Mucosa of gallbladder (tissue), 1 donor: ENCODE measurements at places on chromosomes 1 and 21.

- no peak for DNase-seq
Observed at GRCh38 chr1:179742717-179743678, at the start of gene FAM163A. Gene FAM163A (plus strand): TSS chr1:179743291. CDS start chr1:179813098, 69,807 bp downstream.

DNA sequence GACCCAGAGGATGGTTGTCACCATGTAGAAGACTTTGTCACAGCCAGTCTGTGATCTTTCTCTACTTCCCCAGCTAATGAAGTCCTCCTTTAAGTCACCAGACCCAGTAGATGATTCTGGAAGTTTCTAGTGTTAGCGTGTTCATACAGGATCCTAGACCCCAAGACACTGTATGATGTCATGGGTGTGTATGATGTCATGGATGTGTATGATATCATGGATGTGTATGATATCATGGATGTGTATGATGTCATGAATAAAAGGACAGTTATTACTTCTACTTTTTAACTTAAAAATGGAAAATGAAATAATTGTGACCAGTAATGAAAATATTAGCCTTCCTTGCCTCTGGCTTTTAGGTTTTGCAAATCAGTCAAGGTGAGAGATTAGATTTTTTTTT, 260.0 kb downstream of the FMN2 start:
- no peak for DNase-seq

- no peak for DNase-seq
Observed at GRCh38 chr1:43432171-43432860, 21.4 kb downstream of the HYI start.

GRCh38 chr1:233614173-233614742, 352 bp downstream of the KCNK1 start:
- DNase-seq = peak; percentile 16

DNA sequence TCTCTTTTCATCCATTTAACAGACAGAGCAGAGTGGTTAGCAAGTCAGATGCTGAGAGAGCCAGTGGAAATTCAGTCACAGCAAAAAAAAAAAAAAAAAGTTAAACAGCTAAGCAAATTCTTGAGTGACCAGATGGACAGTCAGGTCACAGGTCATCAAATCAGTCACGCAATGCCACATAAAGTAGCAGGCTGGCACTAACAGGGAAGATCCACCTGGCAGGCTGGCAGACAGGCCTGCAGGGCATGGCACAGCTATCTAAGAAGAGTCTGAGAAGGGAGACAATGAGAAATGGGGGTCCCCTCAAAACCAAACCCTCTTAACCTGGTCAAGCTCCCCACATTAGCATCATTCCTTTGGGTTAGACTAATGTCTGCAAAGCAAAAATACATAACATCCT, 371.9 kb downstream of the TTLL7 start:
- DNase-seq = no peak

DNA sequence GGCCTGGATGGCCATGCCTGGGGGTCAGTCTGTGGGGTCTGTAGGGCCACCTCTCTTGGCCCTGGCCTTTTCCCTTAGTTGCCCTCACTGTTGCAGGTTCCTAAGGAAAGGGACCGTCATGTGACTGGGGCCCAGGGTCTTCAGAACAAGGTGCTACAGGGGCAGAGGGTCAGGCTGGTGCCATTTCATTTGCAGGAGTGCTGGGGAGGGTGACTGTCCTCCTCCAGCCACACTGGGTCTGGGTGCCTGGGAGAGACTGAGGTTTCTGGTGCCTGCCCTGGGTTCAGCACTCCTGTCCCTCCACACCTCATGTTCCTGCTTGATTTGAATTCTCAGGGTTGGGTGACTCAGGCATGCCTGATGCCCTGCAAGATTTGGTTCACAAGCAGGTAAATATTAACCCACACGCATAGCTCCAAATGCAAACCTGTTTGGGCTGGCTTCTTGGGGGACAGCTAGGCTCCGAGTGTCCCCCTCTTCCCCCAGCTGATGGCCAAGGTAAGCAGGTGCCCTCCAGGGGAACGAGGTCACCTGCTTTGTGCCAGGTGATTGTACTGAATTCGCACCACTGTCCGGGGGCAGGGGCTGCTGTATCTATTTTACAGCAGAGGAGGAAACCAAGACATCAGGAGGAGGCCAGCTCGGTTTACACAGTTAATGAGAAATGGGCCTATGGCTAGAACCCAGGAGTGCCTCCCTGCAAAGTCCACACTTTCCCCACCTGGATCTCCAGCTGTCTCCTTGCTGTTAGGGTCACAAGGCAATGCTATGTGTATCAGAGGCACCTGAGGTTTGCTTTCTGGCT, 20.3 kb downstream of the ARHGEF10L start:
- peak; percentile 76 for DNase-seq

DNA sequence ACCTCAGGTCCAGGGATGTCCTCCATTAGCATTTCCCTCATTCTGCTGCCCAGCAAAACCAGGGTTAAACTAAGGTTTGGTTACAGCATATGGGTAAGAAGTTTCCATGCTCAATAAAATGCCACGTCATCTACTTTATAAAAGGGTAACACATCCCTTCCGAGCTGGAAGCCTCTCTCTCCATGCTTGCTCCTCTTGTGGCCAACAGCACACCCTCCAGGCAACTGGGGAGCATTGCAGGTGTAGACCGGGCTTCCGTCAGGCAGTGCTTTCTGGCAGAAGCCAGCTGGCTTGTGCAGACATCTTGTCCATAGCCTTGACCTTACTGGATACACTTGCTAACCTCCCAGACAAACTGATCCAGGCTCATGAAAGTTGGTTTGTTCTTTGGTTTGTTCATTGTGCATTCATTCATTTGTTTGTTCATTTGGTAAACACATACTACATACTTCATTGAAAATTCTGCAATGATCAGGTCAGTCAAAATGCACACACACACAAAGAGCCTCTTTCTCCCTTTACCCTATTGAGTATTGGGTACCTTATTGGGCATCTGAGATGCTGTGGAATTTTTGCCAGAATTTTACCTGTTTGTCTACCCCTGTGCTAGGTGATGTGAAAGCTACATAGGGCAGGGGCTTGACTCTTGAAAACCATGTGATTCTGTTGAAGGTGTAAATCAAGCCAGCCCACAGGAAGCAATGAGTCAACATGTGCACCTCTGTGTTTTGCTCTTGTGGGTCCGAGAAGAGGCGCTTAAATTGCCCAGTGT, 422.8 kb downstream of the CAMTA1 start:
- peak; percentile 26 for DNase-seq

DNA sequence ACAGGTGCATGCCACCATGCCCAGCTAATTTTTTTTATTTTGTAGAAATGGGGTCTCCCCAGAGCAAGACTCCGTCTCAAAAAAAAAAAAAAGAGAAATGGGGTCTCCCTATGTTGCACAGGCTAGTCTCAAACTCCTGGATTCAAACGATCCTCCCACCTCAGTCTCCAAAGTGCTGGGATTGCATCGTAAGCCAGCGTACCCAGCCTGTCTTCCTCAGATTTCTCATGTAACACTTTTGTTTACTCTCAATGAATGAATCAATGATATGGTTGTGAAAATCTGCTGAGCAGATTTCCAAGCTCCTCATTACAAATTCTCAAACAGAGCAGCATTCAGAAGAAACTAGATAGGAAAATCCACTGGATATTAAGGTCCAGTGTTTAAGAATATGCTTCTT, 6.6 kb downstream of the CMPK1 start:
- DNase-seq = no peak

DNA sequence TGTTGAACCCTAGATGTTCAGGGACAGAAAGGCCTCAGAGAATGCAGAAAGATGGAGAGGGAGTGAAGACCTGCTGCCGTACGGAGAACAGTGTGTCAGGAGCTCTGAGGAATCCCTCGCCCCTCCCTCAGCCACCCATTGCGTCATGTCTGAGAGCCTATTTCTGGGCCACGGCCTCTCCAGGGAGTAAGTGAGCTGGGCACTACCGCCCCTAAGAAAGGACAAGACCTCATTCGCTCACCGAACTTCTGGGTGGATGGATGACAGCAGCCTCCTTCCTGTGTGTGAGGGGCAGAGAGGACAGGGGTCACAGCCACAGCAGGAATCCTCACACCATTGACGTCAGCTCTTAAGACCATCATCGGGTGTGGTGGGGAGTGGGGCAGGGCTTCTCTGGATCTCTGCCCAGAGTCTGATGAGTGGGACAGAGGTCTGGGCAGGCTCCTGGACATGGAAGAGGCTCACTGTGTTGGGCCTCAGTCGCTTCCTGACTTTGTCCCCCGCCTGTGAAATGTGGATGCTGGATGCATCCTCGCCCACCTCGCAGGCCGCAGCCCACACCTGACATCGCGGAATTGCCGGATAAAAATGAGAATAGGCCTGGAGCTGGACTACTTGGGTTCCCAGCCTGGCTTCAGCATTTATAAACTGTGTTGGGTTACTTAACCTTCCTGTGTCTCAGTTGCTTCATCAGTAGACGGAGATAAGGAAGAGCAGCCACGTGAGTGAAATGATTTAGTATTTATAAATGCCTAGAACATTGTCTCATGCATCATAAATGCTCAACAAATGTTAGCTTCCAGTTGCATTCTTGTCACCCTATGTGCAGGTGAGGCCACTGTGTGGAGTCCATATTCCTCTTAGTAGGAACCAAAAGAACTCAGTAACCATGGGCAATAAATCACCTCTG, 238.6 kb downstream of the TRABD2B start:
- no peak for DNase-seq

GRCh38 chr1:47838562-47839432, 158.4 kb downstream of the TRABD2B start:
- DNase-seq = no peak

GRCh38 chr1:227808566-227808965, 6.9 kb upstream of the PRSS38 start:
- no peak for DNase-seq

DNA sequence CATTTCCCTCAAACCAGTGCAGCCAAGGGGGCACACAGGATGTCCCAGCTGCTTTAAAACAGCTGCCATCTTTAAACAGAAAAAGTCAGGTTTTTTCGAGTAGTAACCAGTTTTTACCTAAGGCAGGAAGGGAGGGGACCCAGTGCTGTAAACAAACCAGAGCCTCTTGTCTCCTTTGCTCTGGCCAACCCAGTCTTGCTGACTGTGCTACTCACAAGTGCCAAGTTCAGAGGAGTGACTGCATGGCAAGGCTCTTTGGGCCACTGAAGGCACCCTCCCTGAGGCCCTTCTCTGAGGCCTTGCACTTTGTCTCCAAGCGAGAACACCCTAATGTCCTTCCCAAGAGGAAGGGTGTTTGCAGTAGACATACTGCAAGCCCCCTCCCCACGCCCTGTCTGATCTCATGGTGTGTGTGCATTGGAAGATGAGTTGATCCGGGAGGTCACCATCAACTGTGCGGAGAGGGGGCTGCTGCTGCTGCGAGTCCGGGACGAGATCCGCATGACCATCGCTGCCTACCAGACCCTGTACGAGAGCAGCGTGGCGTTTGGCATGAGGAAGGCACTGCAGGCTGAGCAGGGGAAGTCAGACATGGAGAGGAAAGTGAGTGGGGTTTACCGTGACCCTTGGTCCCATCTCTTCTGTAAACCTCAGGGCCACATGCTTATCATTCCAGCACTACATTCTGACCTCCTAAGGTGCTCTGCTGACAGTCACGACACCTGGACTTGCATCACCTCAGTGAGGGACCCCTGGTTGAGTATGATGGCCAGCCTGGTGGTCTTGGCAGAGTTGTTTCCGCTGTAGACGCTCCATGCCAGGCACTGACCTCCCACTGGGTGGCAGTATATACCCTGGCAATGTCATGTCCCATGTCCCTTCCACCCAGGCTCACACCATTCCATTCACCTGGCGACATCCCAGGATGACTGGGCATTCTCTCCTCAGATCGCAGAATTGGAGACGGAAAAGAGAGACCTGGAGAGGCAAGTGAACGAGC, 4.7 kb downstream of the DNALI1 start:
- DNase-seq = no peak

DNA sequence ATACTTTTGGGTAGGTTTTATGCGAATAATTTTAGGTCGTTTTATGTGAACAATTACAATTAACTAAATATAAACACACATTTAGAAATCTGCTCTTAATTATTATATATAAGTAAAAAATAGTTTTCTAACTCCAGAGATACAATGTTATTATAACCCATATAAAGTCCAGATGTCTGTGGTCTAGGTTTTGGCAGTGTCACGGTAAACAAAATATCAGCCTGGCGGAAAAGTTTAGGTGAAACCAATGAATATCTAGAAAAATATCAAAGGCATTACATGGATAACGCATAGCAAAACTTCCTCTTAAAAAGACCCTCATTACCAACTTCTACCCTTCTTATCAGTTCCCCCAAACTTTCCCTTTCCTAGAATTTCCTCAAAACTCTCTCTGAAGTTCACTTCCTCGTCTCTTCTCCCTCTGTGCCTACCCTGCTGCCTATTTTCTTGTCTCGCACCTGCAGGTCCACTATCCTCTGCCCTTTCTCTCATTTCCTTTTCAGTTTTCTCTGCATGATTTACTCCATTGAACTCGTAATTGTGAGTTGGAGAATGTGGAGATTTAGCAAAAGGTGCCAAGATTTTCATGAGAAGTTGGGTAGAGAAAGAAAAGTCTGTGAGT, 21.8 kb downstream of the VTCN1 start:
- DNase-seq = no peak

DNA sequence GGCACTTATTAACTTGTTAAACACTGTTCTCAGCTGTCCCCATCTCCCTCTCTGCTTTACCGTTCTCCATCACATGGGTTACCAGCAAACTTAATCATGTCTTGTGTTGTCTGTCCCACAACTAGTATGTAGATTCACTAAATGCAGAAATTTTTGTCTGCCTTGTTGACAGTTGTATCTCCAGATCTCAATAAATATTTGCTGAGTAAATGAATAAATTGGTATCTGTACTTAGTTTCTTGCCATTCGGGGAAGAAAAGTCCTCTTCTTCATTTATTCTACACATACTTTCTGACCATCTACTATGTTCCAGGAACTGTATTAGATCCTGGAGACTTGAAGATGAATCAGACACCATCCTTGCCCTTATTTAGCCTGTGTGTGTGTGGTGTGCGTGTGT, 97.9 kb downstream of the KCND3 start:
- no peak for DNase-seq

DNA sequence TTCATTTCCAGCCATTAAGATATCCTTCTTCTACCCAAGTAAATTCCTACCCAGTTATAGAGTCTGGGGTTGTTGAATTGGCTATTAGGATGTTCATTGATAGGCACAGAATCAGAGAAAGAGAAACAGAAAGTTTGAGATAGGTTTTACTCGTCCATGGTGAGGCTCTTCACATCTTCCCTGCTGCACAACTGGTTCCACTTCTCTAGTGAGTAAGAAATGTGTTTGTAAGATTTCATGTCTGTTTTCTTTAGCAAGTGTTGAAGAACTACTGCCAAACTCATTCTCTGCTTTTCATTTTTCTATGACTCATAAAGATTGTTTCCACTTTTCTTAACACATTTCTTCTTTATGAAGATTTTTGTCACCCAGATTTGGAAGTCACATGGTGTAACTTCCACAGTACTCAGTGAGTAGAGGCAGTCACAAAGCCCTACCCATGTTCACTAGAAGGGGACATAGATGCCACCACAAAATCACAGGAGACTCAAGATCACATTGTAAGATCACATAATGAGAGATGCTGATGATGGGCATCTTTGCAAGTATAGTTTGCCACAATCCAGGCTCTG, 152.3 kb downstream of the SNX7 start:
- DNase-seq = no peak

- no peak for DNase-seq
Observed at GRCh38 chr1:64829411-64830029, 84.6 kb downstream of the RAVER2 start.

GRCh38 chr1:93641527-93641926, 40.1 kb downstream of the BCAR3 start:
- DNase-seq = no peak

- no peak for DNase-seq
Observed at GRCh38 chr1:178607718-178608408, 95.0 kb downstream of the TEX35 start.
